Stimulated activated naive CD8-positive, alpha-beta T cell treated with anti-CD3 and anti-CD28 coated beads, Interleukin-15, Interleukin-2, amounts not matched to agents 100 U/mL and 50 U/mL, for 24 hours (primary cell): ENCODE measurements at places on chromosomes 4 and X.

DNA sequence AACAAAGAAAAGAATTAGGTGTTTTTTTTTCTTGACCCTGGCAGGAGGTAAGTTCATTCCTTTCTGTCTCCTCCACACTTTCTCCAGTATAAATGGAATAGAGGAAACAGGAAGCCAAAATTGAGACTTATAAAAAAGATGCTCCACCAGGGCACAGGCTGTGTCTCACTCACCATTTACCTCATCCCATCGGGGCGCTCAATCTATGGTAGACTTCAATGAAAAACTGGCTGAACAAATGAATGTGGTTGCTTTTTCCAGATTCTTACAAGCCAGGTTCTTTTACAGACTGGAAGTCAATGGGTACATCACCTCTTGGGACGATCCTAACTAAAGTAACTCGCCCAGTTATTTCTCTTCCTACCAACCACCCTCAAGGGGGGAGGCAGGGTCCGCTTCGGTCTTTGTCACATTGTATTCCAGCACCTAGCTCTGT, 685 bp downstream of the COMMD8 start:
- DNase-seq, result no peak

DNA sequence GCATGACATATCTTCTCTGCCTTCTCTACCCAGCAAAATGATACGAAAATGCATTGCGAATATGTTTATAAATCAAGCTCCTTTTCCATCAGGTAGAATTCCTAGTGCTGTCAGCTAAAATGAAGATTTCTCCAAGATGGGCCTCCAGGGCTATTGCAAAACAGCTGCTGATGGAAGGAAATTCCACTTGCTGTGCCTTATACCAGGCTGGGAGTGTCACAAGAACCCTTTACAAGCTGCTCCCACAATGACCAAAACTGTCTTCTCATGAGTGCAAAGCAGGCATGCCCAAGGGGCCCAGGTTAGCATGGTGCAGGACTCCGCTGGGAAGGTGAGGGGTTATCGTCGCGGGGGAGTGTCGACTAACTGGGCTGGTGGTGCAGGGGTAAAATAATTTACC, 8.7 kb downstream of the HNRNPH2 start:
- no peak for DNase-seq

GRCh38 chr4:23747281-23747735, 142.5 kb downstream of the PPARGC1A start:
- no peak for DNase-seq

DNA sequence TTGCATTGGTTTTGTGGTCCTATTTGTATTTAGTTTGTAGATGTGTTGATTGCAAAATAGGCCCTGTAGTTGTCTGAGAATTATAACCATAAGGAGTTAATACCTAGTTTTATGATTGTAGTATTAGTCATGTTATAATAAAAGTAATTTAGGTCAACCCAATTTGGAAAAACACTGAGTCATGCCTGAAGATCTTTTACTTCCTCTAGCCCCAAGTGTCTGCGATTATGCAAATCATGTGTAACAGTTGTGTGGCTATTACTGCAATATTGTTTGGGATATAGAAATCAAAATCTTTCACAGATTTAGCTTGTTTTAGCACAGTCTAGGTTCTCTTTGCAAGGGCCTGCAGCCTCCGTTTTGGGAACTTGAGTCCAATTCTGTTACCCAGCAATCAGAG, 12.6 kb downstream of the SRD5A3 start:
- DNase-seq, result no peak

DNA sequence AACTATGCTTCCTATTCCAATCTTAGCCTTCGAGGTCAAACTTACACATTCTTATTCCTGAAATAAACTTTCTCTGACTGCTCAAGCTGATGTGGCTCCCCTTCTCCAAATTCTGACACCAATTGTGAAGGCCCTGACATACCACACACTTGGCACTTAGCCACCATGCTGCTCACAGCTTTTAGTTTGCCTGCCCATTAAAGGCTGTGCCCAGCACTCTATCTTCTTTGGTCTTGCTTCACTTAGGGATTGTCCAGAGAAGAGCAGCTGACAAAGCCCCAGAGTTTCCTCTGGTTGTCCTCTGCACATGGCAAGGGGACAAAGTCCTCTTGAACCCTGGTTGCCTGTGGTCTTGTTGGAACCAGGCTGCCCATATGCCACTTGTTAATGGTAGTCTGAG, 126.1 kb downstream of the ARHGEF9 start:
- DNase-seq, result no peak

- no peak for DNase-seq
Observed at GRCh38 chr4:124070688-124071484, 641.6 kb downstream of the ANKRD50 start.
